ENCODE measurements at places on chromosomes 11 and 22.

- DNase-seq = no peak
These were observed 253.3 kb upstream of the ISX start for GRCh38 chr22:34812631-34813030.

GRCh38 chr11:111672949-111673348 is 70.7 kb downstream of the SIK2 start:
- DNase-seq = no peak

DNA sequence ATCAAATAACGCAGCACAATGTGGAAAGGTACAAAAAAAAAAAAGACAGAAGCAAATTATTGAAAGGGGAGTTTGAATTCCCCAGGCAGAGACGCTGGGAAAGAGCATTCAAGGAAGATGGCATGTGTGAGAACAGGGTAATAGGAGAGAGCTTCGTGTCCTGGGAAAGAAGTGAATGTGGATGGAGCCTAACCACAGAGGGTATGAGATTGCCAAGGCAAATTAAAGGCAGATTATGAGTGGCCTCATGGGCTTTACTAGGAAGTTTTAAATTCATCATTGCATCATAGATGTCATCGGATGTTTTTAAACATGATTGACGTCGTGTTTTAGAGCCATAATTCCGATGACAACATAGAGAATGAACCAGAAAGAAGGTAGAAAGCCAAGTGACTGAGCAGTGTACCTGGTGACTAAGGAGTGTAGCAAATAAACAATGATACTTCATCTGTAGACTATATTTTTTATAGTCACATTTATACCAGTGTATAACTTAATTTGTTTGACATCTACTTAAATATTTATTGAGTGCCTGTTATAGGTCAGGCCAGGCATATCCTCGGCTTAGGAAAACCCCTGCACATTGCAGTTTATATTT is 151.4 kb downstream of the MSANTD4 start:
- no peak for DNase-seq

DNA sequence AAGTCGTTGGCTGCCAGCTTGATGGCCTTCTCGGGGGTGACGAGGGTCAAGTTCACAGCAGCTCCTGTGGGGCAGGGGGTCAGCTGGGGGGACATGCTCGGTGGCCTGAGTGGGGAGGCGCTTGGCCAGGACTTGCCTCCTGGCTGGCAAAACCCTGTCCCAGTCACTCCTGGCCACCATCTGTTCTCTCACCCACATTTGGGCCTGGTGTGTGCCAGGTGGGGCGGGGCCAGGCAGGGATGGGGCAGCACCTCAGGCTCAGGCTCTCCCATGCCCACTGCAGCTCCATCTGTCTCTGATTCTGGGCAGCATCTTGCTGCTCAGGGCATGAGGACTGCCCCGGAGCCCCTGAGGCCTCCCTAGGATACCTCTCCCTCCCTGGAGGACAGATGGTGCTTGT is 3.7 kb upstream of the CEND1 start:
- DNase-seq = no peak

GRCh38 chr11:36586543-36586942 is 7.8 kb upstream of the IFTAP start:
- DNase-seq = no peak

GRCh38 chr22:39308614-39309363 is 10.6 kb downstream of the RPL3 start:
- DNase-seq = peak; percentile 68

DNA sequence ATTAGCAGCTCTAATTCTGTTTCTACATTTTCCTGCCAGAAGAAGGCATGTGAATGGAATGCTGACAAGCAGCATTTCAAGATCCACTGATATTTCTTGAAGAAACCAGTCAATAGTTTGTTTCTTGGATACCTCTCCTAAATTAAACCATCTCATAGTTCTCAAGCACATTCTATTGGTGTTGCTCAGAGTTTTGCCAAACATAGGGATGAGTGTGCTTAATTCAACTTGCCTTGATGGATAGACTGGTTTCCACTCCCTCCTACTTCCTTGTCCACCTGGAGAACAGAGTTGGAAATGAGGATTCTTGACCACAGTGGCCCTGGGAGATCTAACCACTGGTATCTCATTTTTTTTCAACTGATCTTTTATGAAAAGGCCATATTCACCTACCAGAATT is 29.8 kb upstream of the DDX10 start:
- DNase-seq = no peak

- DNase-seq = no peak
These were observed 290.0 kb downstream of the TBC1D22A start for GRCh38 chr22:47052236-47053012.

- no peak for DNase-seq
These were observed 532 bp downstream of the EIF4G2 start for GRCh38 chr11:10808235-10808552.

DNA sequence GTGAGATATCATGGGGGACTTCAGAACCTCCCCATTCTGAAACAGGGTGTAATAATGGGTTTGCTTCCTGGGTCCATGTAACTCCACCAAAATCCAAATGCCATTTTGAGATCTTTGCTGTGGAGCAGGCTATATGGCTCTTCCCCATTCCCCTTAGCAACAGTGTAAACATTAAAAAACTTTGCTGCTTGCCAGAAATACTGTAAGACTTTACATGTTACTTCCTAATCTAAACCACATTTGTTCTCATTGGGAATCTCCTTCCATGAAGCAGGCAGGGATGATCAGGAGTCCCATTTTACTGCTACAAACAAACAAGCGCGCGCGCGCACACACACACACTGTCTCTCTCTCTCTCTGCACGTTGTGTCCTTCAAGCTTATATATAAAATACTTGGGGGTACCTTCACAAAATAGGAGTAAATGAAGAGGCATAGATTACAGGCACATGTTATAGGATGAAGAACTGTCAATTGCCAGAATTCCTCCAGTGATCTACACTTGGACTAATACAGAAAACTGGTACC is 86.5 kb downstream of the ANO3 start:
- no peak for DNase-seq

DNA sequence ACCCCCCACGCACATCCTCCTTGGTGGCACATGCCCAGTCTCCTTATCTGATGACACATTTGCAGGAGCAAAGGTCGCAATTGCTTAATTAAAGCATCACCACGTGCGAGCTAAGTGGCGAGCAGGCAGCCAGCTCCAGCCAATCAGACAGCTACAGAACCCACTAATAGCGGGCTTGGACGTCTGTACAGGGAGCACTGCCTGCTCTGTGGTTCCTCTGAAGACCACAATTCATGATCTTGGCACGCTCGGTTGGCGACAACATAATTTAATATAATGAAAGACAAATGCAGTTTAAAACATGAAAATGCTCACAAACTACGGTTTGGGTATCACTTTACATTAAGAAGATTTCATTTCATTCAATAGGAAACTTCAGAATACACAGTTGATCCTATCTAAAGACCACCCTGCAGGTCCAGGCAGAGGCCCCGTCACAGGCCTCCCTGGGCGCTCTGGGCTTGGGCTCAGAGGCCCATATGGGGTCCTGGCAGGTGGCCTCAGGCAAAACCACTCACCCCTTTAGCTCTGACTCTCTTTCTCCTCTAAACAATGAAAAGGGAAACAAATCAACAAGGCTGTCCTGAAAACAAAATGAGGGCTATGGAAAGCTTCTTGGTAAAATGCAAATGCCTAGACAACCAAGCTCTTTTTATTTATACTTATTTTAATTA is 10.4 kb downstream of the PACSIN2 start:
- DNase-seq = no peak

DNA sequence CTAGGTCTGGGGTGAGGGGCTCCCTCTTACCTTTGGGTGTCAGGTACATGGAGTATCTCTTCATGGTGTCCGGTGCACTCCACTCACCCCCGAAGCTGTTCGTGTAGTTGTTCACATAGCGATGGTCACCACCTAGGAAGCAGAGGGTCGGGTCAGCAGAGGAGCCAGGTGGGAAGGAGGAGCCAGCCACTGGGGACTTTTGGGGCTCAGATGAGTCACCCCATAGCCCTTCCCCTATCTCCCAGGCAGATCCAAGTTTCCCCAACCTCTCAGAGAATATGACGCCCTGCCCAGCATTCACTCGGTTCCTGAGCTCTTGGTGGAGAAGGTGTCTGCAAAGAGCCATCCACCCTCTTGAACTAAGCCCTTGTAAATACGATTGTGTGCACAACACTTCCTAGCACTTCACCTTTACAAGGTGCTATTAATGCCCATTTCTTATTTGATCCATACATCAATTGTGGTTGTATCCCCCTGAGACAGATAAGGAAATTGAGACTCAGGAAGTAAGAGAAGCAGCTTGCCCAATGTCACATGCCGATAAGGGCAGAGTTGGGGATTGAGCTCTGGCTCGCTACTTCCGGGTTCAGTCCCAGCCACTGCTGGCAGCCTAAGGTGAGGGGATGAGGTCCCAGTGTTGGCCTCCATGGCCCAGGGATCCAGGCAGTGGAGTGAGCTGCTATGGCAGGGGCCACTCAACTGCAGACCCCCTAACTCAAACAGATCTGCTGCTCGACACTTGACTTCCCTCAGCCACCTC is 14.8 kb downstream of the TRIM29 start:
- DNase-seq = no peak

- DNase-seq = no peak
These were observed 36.3 kb downstream of the BCR start for GRCh38 chr22:23216461-23217170.

DNA sequence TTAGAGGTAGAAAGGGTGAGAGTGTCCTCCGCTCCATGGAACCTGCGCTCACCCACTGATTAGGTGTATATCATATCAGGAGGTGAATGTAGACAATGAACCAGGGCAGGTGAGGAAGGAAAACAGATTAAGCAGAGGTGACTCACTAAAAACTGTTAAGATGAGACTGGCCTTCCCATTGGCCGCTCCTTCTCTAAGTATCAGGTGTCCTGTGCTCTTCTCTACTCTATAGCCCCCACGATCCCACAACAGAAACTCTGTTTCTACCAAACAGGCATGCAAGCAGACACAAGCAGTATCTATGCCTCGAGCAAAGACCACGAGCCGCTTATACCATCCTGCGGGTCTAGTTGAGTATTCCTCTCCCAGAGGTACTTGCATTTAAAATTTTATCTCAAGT is 103.1 kb downstream of the SNX19 start:
- no peak for DNase-seq

GRCh38 chr11:35122308-35122707 is 16.7 kb upstream of the CD44 start:
- DNase-seq = no peak

- no peak for DNase-seq
These were observed 10.4 kb downstream of the MLC1 start for GRCh38 chr22:50074551-50075530.

- DNase-seq = no peak
These were observed 13.7 kb downstream of the GLYATL2 start for GRCh38 chr11:58830673-58831301.

DNA sequence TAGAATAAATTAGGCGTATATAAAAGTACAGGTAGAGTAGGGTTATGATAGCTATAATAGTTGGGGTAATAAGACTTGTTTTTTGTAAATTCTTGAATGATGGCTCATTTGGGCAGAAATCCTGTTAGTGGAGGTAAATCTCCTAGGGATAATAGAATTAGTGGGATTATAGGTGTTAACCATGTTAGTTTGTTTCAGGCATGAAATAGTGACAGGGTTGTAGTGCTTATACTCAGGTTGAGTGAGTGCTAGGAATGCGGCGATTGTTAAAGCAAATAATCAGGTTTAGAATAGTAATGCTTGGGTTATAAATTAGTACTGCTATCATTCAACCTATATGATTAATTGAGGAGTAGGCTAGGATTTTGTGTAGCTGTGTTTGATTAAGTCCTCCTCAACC is 297.1 kb downstream of the DYNC2H1 start:
- DNase-seq = no peak
